ENCODE measurements at places on chromosomes 13 and 19.

DNA sequence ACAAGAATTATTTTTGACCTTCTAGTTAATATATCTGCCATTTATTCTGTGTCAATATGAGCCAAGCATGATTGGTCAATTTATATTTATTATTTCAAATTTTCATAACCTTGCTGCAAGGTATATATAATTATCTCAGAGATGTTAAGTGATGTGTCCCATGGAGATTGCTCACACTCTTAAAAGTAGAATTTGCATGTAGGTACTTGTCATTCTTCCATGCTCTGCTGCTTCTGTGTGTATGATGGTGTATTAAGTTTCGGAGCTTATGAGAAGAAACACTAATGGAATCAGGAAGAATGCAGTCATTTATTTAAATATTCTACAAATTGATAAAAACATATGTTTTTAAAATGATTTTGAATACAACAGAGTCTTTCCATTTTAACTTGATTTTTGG, 586.8 kb upstream of the MIR17HG start:
- no peak for DNase-seq

- peak; percentile 23 for DNase-seq
These were observed 1.0 kb downstream of the CEBPA start for GRCh38 chr19:33301144-33301899.

GRCh38 chr13:38538422-38538821, 148.5 kb upstream of the FREM2 start:
- no peak for DNase-seq

DNA sequence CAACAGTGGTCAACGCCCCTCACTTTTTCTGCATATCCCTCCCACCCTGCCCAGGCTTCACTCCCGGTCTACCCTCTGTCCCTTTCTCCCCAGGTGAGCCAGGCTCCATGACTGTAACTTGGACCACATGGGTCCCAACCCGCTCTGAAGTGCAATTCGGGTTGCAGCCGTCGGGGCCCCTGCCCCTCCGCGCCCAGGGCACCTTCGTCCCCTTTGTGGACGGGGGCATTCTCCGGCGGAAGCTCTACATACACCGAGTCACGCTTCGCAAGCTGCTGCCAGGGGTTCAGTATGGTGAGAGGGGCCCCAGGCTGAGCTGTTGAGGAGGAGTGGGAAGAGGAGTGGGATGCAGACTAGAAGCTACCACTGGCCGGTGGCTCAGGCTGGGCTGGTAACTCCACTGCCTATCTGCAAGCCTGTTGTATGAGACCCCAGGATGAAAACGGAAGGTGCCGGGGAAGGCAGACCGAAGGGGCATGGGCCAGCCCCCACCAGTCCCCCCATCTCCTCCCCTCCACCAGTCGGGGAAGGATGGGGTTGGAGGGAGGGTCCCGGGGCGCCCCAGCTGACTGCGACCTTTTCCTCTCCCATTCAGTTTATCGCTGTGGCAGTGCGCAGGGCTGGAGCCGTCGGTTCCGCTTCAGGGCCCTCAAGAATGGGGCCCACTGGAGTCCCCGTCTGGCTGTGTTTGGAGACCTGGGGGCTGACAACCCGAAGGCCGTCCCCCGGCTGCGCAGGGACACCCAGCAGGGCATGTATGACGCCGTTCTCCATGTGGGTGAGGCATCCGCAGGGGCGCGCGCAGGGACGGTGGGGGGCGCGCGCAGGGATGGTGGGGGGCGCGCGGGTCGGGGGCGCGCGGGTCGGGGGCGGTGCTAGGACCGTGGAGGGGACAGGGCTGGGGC, 14.4 kb downstream of the ACP7 start:
- no peak for DNase-seq

- no peak for DNase-seq
These were observed 62.0 kb upstream of the KLF2 start for GRCh38 chr19:16262618-16263017.

DNA sequence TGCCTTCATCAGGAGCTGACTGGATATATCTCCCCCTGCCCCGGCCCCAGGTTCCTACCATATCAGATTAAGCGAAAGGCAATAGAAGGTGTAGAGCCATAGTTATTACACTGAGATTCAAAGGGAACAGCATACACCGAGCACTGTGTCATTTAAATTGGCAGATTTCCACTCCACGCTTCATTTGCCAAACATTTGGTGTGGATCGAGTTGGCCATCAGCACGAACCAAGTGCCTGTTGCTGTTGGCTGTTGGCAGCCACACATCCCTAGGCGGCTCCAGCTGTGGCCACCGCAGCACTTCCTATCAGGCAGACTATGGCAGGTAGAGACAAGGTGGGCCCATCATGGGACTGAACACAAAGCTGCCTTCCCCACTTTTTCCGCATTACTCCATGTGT, 115.8 kb downstream of the CCNA1 start:
- no peak for DNase-seq

- no peak for DNase-seq
These were observed 104.1 kb downstream of the NDFIP2 start for GRCh38 chr13:79585033-79585432.

- peak; percentile 75 for DNase-seq
These were observed 2.2 kb downstream of the PDE4C start for GRCh38 chr19:18223860-18224524.

GRCh38 chr19:50701367-50701985, 18.1 kb downstream of the SHANK1 start:
- no peak for DNase-seq

GRCh38 chr19:4372165-4373012, 28.0 kb downstream of the SH3GL1 start:
- no peak for DNase-seq

- no peak for DNase-seq
These were observed 6.6 kb downstream of the SMG9 start for GRCh38 chr19:43748205-43748594.

GRCh38 chr19:5091018-5091683, 122.2 kb downstream of the KDM4B start:
- no peak for DNase-seq

GRCh38 chr13:80168089-80168850, 172.7 kb downstream of the SPRY2 start:
- no peak for DNase-seq

- DNase-seq = no peak
These were observed 16.3 kb downstream of the MYO9B start for GRCh38 chr19:17091758-17092333.

DNA sequence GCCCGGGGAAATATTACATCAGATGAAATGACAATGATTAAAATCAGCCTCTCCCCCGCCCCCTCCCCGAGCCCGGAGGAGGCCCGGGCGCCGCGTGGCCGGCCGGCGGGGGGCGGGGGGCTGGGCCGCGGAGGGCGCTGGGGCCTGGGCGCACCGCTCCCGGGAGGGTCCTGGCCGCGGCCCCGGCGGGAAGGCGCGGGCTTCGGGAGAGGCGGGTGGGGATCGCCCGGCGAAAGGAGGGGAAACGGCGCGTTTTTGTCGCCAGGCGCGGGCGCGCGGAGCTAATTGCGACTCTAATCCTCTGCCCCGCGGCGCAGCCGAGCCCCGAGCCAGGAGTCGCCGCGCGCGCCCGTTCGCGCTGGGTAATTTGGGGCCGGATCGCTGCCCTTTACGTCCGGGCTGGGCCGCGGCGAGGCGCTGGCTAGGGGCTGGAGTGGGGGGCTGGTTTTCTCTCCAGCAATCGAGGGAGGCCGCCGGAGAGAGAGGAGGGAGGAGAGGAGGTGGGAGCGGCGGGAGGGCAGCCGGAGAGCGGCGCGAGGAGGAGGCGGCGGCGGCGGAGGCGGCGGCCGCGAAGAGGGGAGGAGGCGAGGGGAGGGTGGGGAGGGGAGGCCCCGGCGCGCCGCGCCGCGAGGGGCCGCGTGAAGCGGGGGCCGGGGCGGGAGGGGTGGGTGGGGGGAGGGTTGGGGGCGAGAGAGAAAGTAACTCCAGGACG, at the start of gene KCTD15:
KCTD15 (plus strand) TSS at position 707 of the 712 bp plus-strand sequence. CDS start 3,585 bp downstream, outside the sequence.
- DNase-seq = peak; percentile 49

- no peak for DNase-seq
These were observed 21.0 kb upstream of the ATP12A start for GRCh38 chr13:24659239-24659638.

DNA sequence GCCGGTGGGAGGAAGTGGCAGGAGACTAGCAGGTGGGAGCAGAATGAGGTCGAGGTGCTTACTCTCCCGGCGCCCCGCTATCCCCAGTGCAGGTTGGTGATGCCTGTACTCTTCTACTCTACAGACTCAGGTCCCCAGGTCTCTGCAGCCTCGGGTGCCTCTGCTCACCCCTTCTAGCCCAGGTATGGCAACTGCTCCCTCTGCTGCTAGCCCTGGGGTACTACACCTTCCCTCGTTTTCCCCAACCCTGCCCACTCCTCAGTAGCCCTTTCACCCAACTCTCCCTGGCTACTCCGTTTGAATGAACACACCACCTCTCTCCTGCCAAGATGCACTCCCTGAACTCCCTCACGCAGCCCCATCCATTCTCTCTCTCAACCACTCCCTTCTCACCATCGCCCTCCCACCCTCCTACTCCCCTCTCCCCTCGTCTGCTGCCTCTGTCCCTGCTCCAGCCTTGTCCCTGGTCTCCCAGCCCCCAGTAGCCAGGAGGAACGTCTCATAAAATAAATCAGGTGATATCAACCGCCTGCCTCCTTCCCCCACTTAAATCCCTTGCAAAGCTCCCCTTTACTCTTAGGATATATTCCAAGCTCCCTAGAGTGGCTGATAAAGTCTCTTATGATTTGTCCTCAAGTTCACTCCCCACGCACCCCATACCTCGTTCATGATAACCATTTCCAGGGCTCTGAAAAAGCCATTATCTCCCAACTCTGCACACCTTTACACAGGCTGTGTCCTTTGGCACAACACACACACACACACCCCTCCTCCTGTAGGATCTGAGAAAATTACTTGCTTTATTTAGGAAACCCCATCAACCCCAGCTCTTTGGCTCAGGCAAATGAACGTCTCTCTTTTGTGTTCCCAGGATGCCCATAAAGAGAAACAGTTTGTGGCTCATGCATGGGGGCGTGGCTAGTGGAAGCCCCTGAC, 8.2 kb upstream of the MEIS3 start:
- DNase-seq = peak; percentile 88

DNA sequence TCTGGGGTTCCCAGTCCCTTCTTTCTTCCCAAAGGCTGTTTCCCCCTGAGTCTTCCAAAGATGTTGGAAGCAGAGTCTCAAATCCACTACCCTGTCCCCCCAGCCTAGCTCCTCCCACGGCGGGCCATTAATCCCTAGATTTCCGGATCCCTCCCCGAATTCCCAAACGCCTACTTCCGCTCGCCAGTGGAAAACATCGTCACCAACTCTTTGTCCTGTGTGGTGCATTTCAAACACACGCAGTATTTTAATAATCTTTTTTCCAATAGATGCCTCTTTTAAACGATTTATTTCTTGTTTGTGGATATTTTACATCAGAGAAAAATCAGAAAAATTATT, 610 bp downstream of the ZNF791 start:
- no peak for DNase-seq

- DNase-seq = no peak
These were observed 16.4 kb downstream of the OR7A5 start for GRCh38 chr19:14818588-14818987.

- peak; percentile 57 for DNase-seq
These were observed at the start of gene ELF1 for GRCh38 chr13:41019011-41019487. Gene ELF1, minus strand, starts transcription at chr13:41019316. Its CDS starts 37,262 bp downstream, at chr13:40982054.

DNA sequence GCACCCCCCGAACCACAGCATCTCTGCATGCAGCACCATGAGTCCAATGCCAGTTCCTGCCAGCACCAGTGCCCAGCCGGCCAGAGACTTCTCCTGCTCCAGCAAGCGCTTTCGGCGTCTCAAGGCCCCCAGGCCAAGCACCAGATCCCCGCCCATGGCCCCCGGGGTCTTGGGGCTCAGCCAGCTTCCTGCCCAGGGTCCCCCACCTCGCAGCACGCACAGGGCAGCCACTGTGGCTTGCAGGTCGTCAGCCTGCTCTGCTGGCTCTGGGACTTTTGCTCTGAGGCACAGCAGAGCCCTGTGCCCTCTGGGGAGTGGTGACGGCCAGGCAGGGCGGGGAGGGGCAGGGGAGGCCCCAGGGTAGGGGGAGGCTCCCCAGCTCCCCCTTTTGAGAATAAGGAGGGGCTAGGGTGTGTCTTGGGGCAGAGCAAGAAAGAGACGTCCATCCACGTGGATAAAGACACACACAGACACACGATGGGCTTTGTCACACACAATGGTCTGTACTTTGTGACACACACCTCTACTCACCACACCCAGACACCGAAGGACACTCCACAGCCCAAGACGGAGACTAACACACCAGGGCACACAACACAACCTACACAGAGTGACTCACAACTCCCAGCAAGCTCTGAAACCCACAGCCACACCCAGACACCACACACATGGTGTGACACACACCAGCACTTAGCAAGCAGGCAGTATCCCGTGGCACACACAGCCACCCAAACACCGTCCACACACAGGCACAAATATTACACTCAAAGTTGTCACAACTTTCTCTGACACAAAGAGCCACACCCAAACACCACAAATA, at the start of gene KCNN4:
KCNN4 (minus strand) TSS at position 268 of the 820 bp plus-strand sequence; CDS start at position 156, 112 bp downstream.
- DNase-seq = peak; percentile 81

- no peak for DNase-seq
These were observed 29.5 kb upstream of the SACS start for GRCh38 chr13:23462815-23463559.

DNA sequence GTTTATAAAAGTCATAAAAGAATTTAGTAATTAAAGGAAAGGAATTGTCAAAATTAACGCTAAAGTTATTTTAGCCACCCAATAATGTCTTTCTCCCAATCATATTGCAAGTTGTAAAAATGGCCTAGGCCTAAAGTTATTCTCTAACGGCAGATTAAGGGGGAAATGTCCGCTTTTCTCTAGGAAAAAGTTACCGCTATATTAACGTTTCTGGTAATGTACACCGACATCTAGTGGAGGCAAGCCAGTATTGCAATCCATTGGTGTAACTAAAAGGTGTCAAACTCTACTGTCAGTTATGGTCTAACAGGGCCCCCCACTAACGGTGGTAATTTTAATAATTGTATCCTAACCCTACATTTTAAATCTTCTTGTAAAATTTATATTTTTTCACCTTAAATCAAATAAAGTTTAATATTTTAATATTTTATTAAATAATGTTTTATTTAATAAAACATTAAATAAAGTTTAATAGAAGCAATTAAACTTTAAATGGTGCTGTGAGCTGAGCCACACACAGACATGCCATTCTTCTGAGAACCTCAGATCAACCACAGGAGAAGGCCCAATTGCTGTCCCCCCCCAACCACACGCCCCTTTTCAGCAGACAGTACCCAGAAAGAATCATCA, 35.9 kb upstream of the ZSCAN5A start:
- peak; percentile 64 for DNase-seq

Data from stimulated activated CD8-positive, alpha-beta memory T cell treated with anti-CD3 and anti-CD28 coated beads, Interleukin-4, amount 100 ng/mL, for 48 hours (primary cell).